ENCODE measurements at places on chromosomes 4 and X.

GRCh38 chr4:176360446-176360845 is 40.7 kb downstream of the SPCS3 start:
- DNase-seq, result no peak

DNA sequence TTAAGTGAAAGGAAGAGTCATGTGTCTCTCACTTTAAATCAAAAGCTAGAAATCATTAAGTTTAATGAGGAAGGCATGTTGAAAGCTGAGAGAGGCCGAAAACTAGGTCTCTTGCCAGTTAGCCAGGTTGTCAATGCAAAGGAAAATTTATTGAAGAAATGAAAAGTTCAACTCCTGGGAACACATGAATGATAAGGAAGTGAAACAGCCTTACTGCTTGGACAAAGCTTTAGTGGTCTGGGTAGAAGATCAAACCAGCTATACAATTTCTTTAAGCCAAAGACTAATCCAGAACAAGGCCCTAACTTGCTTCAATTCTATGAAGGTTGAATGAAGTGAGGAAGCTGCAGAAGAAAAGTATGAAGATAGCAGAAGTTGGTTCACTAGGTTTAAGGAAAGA is 24.9 kb downstream of the RHOH start:
- DNase-seq, result no peak

GRCh38 chr4:122027203-122027602 is 75.3 kb upstream of the TRPC3 start:
- DNase-seq, result no peak

DNA sequence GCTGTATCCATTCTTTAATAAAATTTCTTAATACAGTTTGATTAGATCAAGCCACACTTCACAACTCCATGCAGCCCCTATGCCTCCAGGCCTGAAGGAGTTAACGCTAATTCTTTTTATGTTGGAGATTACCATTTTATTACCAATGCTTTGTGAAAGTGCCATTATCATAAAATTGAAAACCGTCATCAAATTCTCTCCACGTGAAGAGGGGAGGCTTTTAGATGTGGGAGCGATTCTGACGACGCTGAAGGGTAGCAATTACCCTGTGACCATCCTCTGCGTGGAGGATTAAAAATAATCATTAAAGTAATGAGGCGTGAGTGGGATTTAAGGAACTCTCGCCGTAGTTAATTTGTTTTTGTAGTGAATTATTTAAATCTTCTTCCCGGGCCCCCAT is 278.8 kb downstream of the CRLF2 start:
- DNase-seq, result no peak

- no peak for DNase-seq
Measured at GRCh38 chr4:40227284-40227683, 30.5 kb downstream of the RHOH start.

- DNase-seq, result no peak
Measured at GRCh38 chr4:87309625-87310024, 13.1 kb downstream of the HSD17B13 start.

DNA sequence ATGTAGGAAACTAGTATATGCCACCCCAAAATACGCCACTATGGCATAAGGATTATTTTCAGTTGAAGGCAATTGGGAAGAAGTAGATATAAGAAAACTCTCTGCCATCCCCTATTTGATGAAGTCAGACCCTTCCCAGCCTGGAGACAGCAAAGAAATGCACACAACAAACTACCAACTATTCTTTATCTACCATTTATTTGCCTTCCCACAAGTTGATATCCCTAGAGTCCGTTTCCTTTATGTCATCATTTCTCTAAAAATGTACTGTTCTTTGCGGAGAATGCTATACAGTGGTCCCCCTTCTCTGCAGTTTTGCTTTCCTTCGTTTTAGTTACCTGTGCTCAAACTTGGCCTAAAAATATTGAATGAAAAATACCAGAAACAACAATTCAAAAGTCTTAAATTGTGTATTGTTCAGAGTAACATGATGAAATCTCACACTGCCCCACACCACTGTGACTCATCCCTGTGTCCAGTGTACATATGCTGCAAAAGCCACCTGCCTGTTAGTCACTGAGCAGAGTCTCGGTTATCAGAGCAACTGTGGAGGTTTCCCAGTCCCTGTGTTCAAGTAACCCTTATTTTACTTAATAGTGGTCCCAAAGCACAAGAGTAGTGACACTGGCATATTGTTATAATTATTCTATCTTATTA is 152.3 kb downstream of the WDFY3 start:
- no peak for DNase-seq

- no peak for DNase-seq
Measured at GRCh38 chr4:48300004-48300403, 30.4 kb upstream of the TEC start.

DNA sequence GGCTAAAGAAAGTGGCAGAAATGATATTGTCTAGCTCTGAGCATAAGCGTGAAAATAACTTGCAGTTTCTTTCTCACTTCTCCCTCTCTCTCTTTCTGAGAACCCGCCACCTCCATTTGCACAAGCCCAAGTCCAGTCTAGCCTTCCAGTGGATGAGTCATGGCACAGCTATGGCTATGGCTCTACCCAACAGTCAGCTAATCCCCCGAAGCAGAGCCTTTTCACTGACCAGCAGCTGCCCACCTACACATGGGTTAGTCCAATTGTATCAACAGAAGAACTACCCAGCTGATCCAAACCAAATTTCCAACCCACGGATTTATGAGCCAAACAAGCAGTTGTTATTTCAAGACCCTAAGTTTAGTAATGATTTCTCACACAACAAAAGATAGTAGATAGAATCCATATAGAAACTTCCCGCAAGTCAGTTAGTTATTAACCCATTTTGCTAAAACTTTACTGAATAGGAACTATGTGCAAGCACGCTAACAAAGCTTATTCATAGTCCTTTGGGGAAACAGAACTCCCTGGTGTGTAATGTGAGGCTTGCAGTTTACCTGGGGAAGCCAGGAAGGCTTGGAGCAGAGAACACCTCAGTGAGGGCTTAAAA is 282.3 kb downstream of the INPP4B start:
- DNase-seq, result no peak

DNA sequence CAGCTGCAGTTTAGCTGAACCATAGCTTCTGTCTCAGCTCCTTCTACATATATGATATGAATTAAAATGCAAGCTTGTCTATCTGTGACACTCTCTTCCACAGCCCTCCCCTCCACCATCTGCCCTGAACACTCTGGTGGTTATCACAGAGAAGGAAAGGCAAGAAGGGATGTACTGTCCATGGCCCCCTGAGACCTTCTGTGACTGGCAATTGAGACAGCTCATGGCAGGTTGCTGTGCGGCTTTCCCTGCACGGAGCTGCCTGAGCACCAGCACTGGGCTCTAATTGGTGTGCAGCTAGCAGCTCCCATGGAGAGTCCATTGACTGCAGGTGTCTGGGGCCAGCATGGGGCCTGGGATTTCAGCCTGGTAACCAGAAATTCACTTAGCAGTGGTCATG is 109.8 kb upstream of the ANXA3 start:
- DNase-seq, result no peak

- no peak for DNase-seq
Measured at GRCh38 chr4:1300466-1301455, 11.1 kb downstream of the MAEA start.

DNA sequence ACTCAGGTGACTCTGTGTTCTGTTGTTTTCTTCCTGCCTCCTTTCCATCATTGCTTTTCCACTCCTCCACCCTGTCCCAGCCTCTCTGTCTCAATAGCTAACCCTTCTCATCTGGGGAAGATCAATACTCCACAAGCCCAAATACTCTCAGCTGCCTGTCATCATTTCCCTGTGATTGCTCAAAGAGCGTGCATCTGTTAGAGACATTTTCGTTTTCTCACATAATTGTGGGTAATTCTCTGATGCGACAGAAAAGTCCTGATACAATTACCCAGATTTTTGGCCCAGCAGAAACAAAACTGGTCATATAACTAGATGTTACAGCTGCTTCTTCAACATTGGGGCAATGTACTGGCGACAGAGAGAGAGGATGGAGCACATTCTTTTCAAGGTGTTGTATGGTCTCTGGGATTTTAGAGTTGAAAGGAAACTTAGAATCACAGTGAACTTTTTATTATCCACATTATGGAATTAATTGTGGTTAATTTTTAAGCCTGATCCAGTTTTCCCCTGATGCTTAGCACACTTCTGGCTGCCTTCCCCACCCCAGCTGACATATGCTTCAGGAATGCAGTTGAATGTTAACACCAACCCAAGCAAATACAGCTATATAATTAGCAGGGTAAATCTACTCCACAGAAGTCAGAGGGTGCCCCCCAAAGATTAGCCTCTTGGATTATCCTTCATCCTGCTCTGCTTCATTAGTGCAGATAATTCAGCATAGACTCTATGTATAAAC is 171.4 kb upstream of the ANXA3 start:
- DNase-seq, result no peak

DNA sequence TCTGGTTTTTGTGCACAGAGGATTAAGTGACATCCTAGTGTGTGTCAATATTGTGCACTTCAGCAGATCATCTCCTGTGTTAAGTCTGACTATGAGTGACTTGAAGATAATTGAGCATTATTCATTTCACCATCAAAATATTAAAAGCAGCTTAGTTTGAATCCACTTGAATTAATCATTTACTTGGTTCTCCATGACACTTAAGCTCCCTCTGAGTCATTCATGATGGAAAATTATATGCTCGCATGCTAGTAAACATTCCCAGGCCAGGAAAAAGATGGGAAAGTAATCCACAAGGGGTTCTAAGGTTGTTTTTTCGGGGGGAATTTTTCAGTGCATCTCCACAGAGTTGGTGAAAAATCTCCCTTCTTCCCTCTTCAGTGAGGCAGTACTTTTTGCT is 97.2 kb upstream of the EOLA2 start:
- DNase-seq, result no peak

DNA sequence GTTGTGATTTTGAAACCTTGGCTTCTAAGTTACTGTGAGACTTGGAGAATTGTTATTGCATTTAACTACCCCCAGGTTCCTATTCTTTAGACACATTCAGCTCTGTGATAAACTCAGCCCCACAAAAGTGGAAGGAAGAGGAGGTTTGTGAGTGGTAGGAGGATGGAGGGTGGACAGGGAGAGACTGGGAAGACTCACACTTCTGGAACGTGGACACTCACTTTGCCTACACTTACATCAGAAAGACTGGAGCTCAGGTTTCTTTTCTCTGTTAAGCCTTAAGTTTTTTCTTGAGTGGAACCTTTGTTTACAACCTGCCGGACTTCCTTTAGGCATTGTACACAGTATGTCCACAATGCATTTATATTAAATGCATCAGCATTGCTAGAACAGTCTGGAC is 99.0 kb downstream of the AREG start:
- no peak for DNase-seq

- no peak for DNase-seq
Measured at GRCh38 chr4:76214177-76214675, 602 bp upstream of the SCARB2 start.
